ENCODE measurements at places on chromosomes 7 and 10.

- DNase-seq, result no peak
Measured at GRCh38 chr10:11899067-11899876, 76.1 kb downstream of the PROSER2 start.

DNA sequence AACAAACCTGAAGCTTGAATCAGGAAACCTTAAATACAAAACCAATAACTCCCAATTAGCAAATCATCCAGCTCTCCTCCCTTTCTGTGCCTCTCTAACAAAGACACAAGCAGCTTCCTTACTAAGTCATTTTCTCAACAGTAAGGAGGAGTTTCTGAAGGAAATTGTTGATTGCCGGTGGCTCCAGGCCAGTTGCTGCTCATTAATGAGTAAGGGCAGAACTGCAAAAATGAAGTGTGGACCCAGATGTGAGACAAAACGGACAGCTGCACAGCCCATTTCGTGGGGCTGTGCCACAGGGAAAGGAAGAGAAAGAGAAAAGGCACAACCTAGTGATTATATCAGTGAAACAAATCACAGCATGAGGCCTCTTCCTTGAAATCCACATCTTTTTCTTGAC lies 42.8 kb upstream of the RHOBTB1 start:
- DNase-seq, result no peak

DNA sequence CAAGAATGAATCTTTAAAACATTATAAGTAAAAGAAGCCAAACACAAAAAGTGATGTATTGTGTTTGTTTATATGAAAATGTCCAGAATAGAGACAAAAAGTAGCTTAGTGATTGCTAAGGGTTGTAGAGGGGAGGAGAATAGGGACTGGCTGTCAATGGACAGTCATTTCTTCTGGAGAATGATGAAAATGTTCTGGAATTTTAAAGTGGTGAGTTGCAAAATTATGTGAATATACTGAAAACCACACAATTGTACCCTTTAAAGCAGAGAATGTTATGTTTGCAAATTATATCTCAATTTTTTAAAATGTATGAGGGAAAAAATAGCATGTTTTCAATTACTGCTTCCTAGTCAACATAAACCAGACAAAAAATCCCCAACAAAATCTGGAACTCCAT lies 174.2 kb downstream of the KMT2E start:
- DNase-seq, result no peak

GRCh38 chr10:11146402-11147171 lies 128.9 kb downstream of the CELF2 start:
- DNase-seq, result no peak

DNA sequence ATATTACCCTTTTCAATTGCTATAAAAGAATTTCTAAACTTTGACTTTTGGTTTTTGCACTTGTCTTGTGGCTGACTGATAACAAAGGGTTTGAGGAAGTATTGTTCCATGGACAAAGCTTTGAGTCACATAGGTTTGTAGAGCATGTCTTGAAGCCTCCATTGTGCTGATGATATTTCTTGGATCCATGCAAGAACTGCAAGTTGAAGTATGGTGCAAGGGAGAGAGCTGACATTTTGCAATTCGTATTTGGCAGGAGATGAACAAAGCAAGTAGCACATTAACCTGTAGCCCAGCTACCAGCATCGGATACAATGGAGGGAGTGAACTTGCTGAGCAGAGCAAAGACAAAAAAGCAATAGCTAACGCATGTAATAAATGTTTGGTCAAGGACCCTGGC lies 23.4 kb downstream of the MGAM2 start:
- DNase-seq, result no peak

- no peak for DNase-seq
Measured at GRCh38 chr7:45278763-45279398, 121.3 kb downstream of the RAMP3 start.

DNA sequence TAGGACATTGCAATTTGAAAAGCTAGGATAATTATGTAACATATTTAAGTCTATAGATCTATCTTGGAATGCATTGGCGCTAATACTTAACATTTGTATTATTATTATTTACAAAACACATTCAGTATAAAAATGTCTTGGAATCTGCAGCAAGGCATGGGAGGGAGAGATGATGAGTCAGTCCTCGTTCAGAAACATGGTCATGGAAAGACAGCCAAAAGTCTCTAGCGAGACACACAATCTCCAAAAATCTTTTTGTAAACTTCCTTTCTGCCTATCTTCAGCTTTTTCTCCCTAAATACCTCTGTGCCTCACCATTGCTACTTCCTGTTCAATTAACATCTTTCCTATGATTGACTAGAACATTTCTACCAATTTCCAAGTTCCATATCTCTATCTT lies 188.4 kb upstream of the CACNA2D1 start:
- no peak for DNase-seq

GRCh38 chr10:121459279-121459621 lies 139.0 kb downstream of the FGFR2 start:
- DNase-seq, result no peak

DNA sequence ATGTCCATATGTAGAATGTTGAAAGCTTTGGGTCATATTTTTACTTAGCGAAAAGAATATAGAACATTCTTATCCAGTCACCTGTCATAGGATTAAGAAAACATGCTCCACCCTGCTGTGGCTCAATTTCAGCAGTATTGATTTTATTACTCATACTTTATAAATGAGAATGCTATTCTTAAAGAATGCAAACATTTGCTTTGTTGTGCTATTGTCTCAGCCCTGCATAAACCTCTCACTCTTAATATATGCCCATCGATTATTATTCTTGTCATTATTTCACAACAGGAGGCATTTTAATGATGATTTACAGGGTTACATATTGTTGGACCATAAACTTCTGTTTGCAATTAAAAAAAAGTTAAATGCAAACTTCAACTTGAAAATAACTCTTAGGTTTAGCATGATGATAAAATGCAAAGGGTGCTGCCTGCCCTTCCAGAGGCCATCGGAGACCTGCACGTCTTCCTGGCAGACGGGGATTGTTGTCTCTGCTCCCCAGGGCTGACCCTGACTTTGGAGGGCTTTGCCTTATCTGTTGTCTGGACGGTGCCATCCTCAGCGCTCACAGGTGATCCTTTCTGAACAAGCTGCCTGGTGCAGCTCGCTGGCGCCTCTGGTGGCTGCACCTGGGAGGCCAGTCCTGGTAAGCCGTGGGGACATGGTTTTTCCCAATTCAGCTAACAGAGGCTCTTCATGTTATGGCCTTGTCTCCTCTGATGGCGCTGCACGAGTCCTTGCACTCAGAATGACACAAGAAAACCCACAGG lies 50.0 kb upstream of the SHH start:
- DNase-seq, result no peak

- DNase-seq, result no peak
Measured at GRCh38 chr10:3217301-3217700, 44.7 kb upstream of the PITRM1 start.

DNA sequence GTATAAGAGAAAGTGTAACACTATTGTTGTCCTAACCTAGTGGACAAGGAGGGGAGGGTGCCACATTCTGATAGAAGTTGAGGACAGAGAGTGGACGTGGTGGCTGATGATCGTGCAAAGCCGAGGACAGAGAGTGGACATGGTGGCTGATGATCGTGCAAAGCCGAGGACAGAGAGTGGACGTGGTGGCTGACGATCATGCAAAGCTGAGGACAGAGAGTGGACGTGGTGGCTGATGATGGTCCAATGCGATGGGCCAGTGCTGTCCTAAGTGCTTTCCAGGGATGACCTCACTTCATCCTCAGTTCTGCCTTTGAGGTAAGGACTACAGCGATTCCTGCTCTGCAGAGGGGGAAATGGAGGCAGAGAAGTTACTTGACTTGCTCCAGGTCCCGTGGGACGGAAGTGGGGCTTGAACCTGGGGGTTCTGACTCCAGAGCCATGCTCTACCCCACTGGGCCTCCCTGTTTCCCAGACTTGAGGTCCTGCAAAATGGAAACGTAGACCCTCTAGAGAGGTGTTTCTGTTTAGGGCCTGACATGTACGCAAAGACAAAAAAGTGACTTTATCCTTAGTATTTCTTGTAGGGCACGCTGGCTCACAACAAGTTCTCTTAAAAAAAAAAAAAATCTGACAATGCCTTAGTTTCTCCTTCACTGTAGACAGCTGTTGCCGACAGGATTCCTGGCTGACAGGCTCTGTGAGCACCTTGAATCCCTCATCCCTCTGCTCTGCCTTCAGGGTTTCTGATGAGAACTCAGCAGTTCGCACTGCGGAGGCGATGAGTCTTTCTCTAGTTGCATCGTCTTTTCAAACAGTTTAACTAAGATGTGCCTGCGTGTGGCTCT lies 20.3 kb upstream of the NCAPG2 start:
- no peak for DNase-seq

- DNase-seq, result no peak
Measured at GRCh38 chr10:101597091-101597900, 9.2 kb downstream of the DPCD start.

DNA sequence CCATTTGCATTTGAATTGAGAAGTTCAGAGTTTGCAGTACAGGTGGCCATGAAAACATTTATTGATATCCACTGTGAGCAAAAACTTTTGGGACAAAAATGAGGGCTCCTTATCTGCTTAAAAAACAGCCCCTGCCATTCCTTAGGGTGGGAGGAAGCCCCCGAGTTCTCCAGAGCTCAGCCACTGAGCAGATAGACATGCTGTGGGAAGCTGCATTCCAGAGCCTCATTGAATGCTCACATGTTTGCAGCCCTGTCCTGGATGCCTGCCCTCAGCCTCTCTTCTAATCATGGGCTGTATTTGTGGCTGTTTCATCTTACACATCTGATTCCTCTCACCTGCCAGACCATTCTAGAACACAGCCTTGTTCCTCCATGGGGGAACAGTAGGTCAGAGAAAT lies 33.3 kb downstream of the PLPP4 start:
- no peak for DNase-seq

DNA sequence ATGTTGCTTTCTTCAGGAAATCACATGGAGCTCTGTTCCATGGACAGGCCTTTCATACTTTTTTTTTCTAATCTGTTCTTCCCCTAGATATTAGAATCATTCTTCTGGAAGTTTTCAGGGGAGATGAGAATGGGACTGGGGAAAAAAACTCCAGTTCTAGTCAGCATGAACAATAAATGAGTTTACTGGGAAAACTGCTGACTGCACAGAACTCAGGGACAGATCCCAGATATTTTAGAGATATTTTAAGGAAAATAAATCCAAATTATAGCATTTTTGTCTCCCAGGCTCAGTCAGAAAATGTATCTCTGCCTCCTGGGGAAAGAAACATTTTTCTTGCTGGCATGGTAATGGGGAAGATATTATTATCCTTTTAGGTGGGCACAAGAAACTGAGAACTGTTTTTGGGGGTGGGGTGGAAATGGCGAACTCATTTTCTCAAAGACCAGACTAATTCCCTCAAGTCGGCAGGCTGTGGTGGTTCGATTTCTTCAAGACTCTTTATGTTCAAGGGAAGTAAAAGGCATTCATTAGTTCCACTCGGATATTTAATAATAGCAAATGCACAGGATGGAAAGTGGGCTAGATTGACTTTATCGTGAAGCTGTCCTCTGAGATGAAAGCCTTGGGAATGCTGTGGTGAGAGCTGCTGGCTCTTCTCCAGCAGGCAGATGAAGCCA lies 157.5 kb downstream of the ADRA2A start:
- no peak for DNase-seq

DNA sequence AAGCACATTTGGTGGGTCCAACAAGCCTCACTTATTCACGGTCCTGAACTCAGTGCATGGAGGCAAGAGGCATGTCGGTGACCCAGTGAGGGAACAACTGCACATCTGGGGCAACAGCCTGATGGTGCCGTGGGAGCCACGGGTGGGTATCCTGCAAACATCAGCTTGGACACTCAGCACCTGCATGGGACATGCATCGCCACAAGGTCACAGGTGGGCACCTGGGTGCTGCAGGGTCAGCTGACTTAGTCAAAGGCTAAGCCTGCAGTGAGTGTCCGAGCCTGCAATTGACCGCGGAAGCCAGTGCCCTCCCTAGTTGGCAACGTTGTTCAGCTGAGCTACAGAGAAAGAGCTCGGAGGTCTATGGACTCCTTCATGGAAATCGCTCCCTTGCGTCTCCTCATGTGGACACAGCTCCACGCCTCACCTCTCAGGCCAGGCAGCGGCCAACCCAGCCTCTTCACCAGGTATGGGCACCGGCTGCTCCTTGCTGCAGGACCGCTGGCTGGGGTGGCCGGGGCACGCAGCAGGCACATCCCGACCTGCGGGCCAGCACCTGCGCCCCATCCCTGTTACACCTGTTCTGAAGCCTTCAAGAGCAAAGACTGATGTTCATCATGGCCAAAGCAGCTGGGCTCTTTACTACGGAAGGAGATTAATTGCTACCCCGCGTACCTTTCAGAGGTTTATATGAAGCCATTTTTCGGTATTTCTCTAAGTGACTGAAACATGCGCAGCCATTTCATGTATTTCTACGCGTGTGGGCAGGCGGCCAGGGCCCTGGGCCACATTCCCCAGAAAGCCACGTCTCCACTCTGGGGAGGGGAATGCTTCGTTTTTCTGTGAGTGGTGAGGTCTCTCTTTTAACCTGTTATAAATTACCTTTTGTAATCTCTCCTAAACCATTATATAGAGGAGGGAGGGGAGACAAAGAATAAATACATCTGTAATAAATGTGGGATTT lies 380.7 kb downstream of the DNAJB6 start:
- no peak for DNase-seq

- no peak for DNase-seq
Measured at GRCh38 chr10:10914144-10914543, 103.5 kb upstream of the CELF2 start.

- no peak for DNase-seq
Measured at GRCh38 chr10:100887761-100888296, 24.9 kb upstream of the SLF2 start.

- no peak for DNase-seq
Measured at GRCh38 chr7:70568674-70569334, 563.1 kb upstream of the GALNT17 start.

DNA sequence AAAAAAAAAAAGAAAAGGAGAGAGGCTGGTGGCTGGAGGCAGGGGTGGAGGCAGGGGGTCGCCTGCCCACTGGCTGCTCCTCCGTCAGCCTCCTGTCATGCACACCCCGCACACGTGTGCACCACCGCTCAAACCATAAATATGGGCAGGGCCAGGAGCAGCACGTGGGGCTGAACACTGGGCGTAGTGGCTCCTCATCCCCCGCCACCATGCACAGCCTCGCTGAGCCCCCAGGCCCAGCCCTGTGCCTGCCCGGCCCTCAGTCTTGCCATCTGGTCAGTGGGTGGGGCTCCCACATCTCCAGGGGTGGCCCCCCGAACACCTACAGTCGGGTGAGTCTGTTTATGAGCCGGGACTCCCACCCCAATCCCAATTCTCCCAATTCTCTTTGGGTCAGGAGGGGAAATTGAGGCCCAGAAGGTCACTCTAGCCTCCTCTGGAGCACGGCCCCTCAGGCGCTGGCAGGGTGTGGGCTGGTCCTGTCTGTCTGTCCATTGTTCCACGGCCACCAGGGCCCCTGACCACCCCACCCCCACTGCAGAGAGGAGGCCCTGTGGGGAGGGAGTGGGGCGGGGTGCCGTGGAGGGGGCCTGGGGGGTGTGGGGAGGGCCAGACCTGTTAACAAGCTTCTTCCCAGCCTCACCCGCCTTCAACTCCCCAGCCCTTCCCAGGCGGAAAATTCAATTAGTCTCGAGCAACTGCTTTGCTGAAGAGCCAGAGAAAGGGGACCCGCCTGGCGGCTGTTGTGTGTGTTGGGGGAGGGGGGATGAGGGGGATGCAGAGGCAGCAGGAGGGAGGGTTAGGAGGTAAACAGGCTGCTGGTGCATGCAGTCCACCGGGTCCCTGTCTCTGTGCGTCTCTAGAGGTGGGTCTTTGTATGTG lies 19.5 kb upstream of the GRIFIN start:
- DNase-seq, result no peak

GRCh38 chr10:125639846-125640245 lies 43.1 kb downstream of the TEX36 start:
- DNase-seq, result no peak
